Stimulated activated CD4-positive, alpha-beta T cell treated with anti-CD3 and anti-CD28 coated beads, Interleukin-1b, Interleukin-23, amount 100 ng/mL, for 24 hours (primary cell): ENCODE measurements at places on chromosomes 2 and 18.

DNA sequence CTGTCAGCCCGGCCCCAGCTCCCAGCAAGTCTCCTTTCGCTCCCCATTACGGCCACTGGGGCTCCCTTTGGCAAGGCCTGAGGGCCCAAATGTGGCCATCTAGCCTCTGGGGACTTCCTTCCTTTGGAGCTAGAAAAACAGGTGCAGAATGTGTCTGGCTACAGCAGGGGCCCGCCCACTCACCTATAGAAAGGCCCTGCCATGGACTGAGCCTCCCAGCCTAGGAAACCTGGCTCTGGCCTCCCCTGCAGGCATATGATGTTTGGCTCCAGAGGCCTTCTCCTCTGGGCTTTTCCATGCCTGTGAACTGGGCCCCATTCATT, 55.3 kb upstream of the ALPP start:
- DNase-seq: no peak

DNA sequence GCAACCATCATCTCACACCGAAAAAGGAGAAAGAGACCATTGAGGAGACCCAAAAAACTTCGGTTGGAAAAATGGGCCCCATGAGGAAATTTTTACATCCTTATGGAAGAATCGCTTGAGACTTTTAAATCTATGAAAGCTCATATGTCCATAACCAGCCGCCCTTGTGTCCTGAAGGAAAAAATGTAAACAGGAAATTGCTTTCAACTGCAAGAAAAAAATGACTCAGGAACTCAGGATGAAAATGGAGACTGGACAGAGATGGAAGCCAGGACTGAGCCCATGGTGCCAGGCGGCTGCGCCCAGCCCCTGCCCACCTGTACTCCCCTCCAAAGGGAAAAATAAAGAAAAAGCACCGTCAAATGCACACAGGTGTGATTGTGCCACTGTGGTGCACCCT, 81.5 kb upstream of the SLC66A3 start:
- DNase-seq: no peak

- DNase-seq: no peak
These were observed 92.6 kb upstream of the CERS6 start for GRCh38 chr2:168363347-168364092.

- no peak for DNase-seq
These were observed 4.2 kb upstream of the ODC1 start for GRCh38 chr2:10452312-10452711.

DNA sequence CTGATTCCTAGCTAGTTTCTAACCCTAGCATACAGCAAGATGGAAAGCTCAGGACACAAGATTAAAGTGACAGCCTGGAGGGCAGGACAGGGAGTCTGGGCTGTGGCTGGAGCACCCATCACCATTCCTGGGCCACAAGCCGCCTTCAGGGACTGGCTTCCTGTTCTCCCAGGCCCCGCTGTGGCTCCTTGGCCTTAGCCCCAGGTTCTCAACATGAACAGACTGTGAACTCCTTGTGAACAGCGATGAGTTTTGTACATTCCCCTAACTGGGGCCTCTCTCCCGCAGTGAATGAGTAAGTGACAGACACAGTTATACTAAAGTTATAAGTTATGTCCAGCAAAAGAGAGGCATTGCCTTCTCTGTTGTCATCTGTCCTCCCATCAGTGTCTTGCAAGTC, 35.9 kb upstream of the SLC14A1 start:
- no peak for DNase-seq

- no peak for DNase-seq
These were observed 250.5 kb downstream of the CAMKMT start for GRCh38 chr2:44612276-44612675.
